ENCODE measurements at places on chromosomes 3 and 15. TPM values are rescaled to one million over a fixed set of nuclear protein-coding genes. Genes with fewer than 3 reads are reported as not detected.

Gene P2RY1
- total RNA-seq = 1.0 TPM

Gene GP9
- total RNA-seq = not detected

Gene BFSP2
- total RNA-seq = not detected

Gene DTWD1
- total RNA-seq = 6.2 TPM

Gene CPNE4
- not detected for total RNA-seq

Gene MESP2
- not detected for total RNA-seq

Gene RPP25
- total RNA-seq = 68.1 TPM

Gene MAP2K5
- total RNA-seq = 3.8 TPM

Gene SLC38A3
- not detected for total RNA-seq

DNA sequence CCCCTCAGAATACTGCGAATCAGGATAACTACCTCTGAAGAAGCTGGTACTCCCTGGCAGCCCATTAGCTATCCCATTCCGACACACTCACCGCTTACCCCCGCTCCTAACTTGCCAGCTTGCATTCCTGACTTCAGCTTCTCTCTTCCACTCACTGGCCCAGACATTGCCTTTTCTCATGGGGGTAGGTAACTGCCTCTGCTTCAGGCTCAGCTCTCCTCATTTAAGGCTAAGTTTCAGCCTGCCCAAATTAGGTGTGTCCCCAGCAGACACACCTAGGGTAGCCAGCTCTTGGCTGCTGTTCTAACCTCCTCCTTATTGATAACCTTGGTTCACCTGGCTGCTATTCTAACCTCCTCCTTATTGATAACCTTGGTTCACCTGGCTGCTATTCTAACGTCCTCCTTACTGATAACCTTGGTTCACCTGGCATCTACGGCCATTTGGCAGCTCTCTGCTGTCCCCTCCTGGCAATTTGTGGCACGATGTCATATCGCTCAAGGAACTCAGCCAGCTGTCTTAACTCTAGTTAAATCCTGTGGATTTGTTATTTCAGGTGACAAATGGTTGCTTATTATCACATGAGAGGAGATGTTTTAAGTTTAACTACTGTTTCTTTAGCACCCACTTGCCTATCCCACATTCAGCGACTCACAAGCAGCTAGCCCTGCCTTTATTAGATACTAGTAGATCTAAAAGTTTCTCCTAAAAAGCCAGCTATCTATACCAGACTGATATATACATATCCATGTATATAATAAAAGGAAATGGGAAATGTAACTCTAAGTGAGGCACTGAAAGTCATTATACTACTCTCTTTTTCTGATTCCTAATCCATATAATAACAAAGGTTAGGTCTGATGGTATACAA is 106.5 kb upstream of the ACP3 start:
- DNase-seq = peak; percentile 58

- DNase-seq = no peak
Observed at GRCh38 chr3:169846458-169847193, 23.1 kb downstream of the LRRC31 start.

DNA sequence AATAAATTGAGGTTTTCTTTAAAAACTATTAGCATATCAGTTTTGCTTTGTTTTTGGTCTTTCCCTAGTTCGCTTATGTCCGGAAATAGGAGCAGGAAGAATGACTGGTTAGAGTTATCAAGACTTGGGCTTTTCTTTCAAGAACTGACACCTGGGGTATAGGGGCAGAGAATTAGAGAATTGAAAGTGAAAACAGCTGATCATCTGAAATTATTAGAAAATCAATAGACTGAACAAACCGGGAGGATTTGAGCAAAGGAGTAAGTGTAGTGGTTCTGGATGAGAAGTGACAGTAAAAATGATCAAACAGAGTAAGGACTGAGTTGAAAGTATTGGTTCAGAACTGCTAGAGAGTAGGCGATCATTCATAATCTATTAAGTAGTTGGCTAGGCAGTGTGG is 6.0 kb downstream of the MINDY2 start:
- no peak for DNase-seq

DNA sequence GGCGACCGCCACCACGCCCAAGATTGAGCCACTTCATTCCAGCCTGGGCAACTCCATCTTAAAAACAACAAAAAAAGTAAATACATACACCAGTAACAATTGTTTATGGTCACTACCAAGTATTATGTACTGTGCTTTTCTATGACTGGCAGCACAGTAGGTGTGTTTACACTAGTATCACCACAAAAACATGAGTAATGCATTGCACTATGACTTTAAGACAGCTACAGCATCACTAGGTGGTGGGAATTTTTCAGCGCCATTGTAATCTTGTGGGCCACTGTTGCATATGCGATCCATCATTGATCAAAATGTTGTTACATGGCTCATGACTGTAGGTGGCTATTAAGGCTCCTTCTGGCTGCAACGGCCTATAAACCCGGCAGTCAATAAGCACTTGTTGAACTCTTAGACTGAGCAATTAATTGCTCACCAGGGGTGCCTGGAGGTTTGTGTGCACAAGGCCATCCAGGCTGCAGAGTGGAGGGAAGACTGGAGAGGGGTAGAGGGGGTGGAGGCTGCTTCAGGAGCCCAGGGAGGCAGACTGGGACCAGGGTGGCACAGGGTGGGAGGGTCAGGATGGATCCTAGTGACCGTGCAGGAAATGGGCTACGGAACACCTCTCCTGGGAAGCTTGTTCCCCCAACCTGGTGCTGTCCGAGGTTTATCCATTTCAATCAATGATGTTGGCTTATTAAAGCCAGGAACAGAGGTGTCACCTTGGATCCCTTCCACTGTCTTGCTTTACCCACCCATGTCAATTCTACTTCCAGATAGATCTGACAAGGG is 17.9 kb upstream of the COPG1 start:
- DNase-seq = no peak

- no peak for DNase-seq
Observed at GRCh38 chr3:43079536-43080332, 26.1 kb downstream of the POMGNT2 start.

DNA sequence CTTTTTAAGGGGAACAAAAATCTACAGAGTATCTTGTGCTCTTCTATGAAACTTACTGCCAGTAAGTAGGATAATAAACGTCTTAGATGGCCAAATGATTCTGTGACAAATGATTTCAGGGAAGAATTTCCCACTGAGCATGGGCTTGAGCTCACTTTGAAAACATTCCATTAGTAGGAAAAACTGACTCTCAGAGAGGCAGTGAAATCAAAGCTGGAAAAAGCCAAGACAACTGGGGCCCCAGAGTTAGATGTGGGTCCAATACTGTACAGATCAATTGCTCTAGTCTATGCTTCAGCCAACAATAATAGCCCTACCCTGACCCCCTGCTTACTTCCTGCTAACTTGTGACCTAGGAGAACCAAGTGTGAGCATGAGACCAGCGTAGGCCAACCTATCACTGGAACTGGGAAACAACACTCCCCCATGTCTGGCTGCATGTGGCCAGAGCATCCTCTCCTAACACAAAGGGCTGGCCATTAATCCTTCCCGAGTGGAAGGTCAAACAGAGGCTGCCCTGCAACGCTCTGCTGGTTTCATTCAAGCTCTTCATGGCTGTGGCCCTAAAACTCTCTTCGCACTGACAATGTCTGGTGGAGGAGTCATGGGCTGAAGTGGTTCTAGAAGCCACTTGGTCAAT is 68.8 kb downstream of the FOXB1 start:
- DNase-seq = no peak

DNA sequence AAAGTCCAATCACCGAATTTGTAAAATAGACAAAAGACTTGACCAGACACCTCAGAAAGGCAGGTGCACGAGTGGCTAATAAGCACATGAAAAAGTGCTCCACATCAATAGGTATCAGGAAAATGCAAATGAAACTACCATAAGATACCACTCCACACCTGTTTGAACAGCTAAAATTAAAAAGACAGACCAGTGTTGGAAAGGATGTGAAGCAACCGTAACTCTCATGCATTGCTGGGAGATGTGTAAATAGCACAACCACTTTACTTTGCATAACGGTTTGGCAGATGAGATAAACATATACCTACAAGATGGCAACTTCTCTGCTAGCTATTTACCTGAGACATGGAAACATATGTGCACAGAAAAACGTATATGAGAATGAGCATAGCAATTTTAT is 56.9 kb downstream of the CADPS start:
- no peak for DNase-seq

DNA sequence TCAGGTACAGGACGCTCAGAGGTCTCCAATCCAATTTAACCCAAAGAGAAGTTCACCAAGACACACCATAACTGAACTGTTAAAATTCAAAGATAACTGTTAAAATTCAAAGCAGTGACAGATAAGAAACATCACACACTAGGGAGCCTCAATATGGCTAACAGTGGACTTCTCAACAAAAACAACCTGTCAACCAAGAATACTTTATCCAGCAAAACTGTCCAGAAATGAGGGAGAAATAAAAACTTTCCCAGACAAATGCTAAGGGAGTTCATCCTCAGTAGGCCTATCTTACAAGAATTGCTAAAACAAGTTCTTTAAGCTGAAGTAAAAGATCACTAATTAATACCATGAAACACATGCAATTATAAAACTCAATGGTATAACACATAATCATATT is 36.3 kb upstream of the MYLK start:
- DNase-seq = no peak

DNA sequence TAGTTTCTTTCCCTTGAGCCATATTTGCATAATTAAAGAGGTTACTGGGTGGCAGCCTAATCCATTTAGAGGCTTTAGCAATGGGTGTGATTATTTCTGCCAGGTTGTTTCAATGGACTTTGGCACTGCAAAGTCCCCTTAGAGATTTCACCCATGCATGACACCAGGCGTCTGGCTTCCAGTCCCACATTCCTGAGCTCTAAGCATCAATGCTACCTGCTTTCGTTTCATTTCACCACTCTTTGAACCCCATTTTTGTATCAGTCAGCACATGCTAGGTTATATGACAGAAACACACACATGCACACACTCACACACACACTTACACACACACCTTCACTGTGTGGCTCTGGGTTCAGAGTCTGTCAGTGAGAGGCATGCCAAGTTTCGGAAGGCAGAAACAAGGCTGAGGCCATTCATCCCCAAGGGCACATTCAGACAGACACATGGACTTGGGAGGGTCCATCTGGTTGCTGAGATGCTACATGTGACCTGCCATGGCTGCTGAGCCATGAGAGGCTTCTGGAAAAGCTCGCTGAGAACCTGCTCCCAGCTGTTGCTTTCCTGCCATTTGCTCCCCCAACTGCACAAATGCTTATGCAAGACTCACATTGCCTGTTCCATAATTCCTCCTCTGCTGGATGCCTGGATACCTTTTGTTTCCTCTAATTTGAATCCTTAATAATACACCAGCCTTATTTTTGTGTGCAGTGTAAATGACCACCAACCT is 354.1 kb downstream of the GABRG3 start:
- DNase-seq = no peak

DNA sequence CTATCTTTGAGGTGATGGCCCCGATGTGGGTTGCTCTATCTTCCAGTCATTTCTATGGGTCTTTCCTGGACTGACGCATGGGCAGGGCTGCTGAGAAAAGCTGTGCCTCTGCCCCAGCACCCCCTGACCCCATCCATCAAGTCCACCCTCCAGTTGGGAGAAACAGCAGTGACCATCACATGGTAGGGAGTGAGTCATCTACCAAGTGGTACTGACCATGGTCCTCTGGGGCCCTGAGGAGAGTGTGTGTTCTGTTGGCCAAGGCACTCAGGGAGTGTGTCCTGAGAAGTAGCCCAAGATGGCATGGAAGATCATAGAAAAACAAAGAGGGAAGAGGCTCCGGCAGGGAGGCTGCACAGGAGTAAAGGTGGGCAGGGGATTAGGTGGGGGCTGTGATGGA is 1.6 kb upstream of the DNAH1 start:
- no peak for DNase-seq

DNA sequence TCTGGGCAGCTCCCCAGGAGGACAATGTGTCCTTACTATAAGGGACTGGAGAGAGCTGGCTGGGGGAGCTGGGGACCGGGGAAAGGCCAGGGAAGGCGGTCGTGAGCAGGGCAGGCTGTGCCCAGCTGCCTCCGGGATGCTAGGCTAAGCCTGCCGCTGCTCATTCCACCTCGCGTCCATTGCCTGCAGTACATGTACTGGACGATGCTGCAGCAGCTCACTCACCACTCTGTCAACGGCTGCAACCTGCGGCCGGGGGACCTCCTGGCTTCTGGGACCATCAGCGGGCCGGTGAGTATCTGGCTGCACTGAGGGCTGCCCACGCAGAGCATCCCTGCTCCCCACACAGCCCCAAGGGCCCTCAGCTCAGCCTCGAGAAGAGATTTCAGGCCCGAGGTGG is 27.1 kb downstream of the FAH start:
- DNase-seq = no peak

GRCh38 chr3:188151438-188151837 is 2.5 kb upstream of the LPP start:
- DNase-seq = no peak

GRCh38 chr15:57609805-57610529 is 18.3 kb downstream of the MYZAP start:
- peak; percentile 95 for DNase-seq

GRCh38 chr15:70532531-70533186 is 230.7 kb downstream of the UACA start:
- DNase-seq = no peak

DNA sequence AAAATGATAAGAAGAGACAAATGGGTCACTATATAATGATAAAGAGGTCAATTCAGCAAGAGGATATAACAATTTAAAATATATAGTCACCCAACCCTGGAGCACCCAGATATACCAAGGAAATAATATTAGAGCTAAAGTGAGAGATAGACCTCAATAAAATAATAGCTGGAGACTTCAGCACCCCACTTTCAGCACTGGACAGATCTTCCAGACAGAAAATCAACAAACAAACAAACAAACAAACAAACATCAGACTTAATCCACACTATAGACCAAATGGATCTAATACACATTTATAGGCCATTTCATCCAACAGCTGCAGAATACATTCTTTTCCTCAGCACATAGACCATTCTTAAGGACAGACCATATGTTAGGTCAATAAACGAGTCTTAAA is 79.4 kb downstream of the SENP7 start:
- DNase-seq = no peak

- peak; percentile 12 for DNase-seq
Observed at GRCh38 chr3:171088964-171089754, 62.6 kb upstream of the SLC2A2 start.

DNA sequence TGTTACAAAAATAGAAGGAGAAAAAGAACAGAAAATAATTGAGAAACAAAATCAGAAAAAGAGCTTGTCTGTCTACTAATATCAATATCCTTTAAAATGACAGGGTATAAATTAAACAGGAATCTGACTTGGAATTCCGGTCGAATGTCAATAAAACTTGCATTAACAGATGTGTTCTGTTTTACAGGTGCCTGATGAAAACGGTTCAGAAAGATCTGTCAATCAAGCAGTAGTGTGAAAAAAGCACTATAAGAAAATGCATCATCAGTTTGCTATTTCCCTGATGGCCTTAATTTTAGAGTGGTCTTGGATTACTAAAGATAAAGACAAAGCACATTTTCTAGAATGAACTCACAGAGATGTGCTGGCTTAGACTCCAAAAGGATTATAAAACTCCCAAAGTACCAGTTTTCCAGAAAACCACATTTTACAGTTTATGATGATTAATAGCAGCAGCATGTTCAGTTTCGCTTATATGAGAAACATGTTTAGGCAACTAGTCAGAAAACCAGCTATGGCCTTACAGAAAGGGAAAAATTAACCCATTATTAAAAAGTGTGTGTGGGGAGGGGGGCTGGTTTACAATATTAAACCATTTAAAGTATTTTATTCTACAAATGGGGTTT is 8.2 kb upstream of the C3orf38 start:
- no peak for DNase-seq

GRCh38 chr3:29307295-29307694 is 26.4 kb downstream of the RBMS3 start:
- DNase-seq = no peak
